Activated CD4-positive, CD25-positive, alpha-beta regulatory T cell (primary cell): ENCODE measurements at places on chromosomes 6 and 20.

GRCh38 chr20:51628533-51629398 lies 86.2 kb upstream of the NFATC2 start:
- no peak for DNase-seq

- DNase-seq = no peak
Measured at GRCh38 chr20:16078172-16078898, 494.9 kb downstream of the KIF16B start.

DNA sequence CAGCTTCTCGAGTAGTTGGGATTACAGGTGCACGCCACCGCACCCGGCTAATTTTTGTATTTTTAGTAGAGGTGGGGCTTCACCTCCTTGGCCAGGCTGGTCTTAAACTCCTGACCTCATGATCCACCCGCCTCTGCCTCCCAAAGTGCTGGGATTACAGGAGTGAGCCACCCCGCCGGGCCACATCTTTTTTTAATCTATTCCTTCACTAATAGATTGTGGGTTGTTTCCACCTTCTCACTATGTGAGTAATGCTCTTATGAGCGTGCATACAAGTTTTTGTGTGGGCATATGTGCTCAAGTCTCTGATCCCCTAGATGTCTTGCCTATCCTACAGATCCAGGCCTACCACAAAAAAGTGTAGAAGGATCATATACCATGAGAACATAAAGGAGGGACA lies 30.7 kb downstream of the CARMIL1 start:
- DNase-seq = no peak

DNA sequence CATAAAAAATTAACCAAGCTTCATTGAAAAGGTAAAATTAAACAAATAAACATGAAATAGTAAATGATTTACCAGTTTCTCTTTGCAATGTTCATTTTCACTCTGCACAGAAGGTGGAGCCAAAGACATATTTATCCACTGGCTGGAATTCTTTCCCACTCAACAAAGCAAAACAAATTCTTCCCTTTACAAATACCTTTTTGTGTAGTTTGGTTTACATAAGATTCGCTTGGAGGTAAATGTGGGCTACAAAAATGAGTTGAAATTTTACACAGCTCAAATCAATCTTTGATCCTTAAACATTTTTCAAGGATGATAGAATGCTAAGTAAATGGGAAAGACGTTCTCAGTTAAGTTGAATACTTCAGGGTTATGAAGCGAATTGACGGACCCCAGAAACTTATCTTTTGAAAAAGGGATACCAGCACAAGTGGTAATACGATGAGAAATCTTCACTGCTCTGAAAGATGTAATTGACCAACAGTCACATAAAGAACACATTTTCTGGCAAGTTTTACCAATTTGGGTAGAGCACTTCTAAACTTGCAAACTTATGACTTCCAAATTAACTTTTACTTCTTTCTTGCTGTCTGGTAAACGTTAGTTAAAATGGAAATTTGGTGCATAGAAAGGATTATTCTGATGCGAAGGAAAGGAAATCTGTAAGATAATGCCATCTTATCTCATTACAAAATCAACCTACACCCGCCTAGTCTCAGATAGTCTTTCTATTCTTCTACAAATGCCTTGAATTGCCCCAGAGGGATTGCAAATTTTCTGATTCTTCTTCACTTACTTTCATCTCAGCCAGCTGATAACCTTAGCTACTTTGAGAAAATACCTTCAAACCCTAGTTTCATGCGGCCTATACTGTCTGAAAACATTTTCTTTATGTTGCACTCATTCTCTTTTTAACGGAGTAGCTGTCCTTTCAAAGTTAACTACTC lies 4.7 kb upstream of the GJA1 start:
- no peak for DNase-seq

DNA sequence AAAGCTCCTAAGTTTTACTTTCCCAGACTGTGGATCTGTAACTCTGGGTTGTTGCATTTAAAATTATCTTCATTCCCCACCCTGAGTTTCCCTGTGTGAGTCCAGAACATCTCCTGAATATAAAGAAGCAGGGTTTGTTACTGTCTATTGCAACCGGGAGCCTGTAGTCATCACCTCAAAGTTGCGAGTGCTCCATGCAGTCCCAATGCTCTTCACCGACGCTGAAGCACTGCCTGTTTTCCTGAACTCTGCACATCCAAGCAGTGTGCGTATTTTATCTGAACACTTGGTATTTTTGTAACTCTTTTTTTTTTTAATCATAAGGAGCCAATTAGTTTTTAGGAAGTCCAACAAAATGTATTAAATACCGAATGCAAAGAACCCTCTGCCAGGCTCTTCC lies 907 bp upstream of the HLA-B start:
- DNase-seq = no peak

DNA sequence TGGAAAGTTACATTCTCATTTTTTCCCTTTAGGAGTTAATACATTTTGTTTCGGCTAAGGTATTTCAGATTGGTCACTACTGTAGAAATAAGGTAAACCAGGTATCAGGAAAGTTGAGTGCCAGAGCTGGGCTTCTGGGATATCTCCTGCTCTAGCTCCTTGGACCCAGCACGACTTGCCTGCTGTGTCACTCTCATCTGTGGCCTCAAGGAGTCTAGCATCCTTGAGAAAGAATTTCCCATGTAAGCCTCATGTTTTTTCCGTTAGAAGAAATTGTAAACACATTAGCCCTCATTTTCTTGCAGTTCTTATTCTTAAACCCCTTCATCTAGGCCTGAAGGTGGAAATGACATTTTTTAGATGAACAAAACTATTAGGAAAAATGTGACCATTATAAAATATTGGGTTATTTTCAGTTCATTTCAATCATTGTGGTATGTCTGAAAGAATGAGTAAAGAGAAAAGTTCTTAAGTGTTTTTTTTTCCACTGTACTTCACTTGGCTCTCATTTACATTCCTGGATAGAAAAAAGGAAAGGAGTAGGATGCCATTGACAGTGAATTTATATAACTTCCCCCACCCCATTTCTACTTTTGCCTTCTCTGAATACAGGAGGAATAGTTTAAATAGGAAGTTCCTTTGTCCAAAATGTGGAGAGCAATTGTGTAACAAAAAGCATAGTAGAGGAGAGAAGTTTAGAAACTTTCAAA lies 46.7 kb downstream of the CD2AP start:
- no peak for DNase-seq

GRCh38 chr6:69005199-69005598 lies 370.1 kb downstream of the ADGRB3 start:
- no peak for DNase-seq

DNA sequence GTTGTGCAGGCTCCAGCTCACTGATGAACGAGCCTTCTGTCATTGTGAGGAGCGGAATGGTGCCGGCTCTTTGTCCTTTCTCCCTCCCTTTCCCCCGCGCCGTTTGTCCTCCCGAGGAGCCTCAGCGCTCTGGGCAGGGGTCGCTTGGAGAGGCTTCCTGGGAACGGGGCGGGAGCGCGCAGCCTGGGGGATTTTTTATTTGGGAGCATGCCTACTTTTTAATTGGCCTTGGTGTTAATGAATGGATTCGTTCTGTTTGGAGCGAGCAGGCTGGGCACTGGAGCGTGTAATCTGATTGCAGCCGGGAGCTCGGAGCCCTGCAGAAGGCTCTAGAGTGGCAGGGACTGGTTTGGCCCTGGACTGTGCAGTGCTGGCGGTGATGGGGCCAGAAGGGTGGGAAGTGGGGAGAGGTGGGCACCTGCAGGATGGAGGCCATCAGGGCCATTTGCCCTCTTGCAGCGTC lies 118.8 kb downstream of the CDH4 start:
- no peak for DNase-seq

GRCh38 chr20:13953227-13953626 lies 37.2 kb downstream of the SEL1L2 start:
- DNase-seq = no peak

- DNase-seq = no peak
Measured at GRCh38 chr20:14178952-14179351, 158.5 kb downstream of the FLRT3 start.

DNA sequence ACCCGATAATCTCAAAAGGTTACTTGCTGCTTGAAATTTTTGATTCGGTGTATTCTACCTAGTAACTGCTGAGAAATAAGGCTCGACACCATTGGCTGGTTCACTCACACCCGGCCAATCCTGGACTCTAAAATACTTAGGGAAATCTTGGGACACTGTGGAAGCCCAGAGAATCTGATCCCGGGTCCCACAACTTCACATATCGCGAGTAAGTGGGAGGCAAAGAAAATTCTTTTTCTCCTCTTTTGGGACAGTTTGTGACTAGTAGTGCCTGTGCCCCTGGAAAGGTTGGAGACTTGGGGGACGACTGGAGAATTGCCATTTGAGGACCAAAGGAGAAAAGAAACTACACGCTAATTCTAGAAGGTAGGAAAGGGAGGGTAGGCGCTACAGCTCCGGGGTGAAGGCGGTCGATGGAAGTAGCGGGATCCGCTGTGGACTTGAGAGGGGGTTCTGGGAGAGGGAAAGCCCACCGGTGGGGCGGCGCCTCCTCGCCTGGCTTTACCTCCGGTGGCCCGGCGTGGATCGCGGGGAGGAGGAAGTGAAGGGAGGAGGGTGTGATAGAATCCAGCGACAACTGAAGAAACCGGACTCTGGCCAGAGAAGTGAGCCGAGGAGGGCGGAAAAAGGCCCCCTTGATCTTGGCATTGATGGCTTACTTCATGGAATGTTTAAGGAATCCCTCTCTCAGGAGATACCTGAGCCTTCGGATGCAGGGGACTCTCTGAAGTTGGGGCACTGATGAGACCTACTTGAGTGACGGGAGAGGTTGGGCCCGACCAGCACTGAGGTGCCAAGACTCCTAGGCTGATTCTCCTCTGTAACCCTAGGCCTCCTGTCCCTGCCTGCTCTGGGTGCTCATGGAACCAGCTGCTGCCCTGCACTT lies 18.8 kb upstream of the BTN3A3 start:
- DNase-seq = peak; percentile 3

- DNase-seq = no peak
Measured at GRCh38 chr6:110342759-110343158, 15.4 kb downstream of the METTL24 start.

DNA sequence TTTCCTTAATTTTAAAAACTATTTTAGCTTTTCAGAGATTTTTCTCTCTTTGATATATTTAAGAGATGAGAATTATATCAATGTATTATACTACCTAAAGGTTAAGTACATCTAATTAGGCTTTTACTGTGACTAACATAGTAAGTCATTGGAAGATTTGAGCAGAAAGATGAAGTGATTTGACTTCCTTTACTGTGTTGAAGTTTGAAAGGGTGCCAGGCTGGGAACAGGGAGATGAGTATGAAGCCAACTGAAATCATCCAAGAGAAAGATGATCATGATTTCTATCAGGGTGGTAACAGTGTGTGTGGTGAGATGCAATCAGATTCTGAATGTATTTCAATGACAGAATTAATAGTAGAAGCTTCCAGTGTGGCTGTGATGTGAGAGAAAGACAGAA lies 87.3 kb downstream of the TRDN start:
- no peak for DNase-seq

DNA sequence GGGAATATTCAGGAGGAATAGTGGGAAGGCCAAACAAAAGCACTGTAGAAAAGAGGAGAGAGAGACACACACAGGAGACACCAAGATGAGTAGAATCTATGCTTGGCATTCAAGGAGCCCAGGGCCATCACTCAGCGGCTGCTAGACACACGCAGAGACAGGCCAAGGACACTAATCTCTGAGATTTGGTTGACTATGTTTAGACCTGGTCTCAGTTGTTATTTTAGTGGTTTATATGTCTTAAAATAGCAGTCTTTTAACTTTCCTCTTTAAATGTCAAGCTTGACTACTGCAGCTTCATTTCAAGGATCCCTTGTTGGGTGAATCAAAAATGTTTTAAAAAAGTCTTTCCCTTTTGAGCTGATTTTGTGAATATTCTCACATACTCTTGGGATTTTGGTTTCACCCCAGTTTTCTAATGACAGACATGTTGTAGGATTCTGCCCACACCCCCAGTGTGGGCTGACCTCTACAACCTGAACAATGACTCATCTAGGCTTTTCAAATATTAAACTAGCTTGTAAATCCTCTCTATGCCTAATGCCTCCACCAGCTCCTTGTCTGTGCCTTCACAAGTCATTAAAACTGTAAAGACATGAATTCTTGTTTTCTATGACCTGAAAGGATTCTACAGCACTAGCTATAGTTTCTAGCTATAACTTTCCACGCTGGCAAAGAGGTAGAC lies 142.7 kb upstream of the EXOC2 start:
- DNase-seq = no peak

GRCh38 chr20:23446505-23446904 lies 6.2 kb downstream of the CST11 start:
- DNase-seq = no peak

DNA sequence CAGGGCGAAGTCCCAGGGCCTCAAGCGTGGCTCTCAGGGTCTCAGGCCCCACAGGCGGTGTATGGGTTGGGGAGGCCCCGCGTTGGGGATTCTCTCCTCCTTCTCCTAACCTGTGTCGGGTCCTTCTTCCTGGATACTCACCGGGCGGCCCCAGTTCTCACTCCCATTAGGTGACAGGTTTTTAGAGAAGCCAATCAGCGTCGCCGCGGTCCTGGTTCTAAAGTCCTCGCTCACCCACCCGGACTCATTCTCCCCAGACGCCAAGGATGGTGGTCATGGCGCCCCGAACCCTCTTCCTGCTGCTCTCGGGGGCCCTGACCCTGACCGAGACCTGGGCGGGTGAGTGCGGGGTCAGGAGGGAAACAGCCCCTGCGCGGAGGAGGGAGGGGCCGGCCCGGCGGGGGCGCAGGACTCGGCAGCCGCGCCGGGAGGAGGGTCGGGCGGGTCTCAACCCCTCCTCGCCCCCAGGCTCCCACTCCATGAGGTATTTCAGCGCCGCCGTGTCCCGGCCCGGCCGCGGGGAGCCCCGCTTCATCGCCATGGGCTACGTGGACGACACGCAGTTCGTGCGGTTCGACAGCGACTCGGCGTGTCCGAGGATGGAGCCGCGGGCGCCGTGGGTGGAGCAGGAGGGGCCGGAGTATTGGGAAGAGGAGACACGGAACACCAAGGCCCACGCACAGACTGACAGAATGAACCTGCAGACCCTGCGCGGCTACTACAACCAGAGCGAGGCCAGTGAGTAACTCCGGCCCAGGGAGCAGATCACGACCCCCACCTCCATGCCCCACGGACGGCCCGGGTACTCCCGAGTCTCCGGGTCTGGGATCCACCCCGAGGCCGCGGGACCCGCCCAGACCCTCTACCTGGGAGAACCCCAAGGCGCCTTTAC lies at the start of gene HLA-G:
Gene HLA-G (plus strand): TSS at position 247 of the 892 bp plus-strand sequence. CDS start 20 bp downstream, at position 267.
- no peak for DNase-seq

DNA sequence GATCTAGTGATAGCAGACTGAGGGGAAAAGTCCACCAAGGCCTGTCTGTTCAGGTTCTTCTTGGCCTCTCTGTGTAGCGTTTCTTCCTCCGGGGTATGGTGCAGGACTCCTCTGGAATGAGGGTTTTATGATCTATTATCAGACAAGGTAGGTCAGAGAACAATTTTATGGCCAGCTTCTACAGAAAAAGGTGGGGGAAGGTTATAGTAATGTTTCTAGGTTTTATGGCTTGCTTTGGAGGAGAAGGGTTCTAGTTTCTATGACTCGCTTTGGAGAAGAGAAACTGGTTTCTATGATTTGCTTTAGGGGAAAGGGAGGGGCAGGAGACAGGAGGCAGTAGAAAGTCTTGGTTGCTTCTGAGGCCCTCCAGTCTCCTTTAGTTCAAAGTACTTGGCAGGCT lies 144.8 kb upstream of the LAMA2 start:
- no peak for DNase-seq
